Renal cortex interstitium (tissue), 15 donors: ENCODE measurements at places on chromosomes 6 and 20.

DNA sequence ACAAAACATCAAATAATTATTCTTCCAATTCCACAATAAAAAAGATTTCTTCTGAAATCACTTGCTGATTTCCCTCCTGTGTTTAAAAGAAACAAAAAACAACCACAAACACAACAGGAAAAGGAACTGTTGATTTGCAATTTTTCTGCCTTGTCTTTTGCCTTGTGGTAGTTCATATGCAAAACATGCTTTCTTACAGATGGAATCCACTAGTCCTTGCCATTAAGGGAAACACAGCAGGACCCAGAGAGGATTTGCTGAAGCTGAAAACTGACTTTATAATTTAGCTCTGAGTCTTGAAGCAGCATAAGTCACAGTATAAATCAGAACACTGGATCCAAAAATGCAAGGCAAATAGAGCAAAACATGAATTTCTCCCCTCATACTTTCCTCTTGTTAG lies 328.8 kb downstream of the PHF3 start:
- DNase-seq = no peak

GRCh38 chr6:16494793-16495192 lies 256.4 kb downstream of the GMPR start:
- DNase-seq = no peak

DNA sequence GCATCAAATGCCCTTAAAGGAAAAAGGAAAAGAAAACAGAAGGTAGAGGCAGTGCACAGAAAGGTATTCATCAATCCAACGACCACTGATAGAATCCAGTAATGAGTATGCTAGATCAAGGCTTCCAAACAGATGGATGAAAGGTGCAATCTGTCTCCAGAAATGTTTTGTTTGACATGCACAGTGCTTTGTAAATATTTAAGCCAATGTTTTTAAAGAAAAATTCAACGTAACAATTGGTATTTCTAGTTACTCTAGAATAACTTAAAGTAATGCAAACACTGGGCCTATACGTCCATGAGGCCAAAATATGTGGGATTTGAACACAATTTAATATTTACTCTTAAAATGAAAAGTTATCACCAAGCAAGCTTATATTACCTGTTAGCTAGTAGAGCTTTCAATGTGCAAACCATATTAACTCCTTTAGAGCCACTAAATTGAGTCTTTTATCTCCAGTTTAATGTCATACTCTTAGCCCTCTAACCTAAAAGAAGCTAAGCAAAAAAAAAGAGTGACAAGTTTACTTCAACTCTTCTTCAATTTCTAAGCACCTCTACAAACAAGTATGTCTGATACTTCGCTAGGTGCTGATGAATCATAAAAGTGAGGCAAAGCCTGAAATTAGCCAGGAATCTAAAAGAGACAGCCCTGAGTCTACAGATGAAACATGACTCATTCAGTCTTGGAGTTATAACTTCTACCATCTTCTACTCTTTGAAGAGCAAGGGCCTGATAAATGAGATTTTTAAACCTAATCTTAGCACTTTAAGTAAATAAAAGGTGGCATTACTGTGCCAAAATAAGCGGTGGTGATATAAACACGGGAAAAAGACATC lies 169.8 kb downstream of the PTPRK start:
- no peak for DNase-seq

DNA sequence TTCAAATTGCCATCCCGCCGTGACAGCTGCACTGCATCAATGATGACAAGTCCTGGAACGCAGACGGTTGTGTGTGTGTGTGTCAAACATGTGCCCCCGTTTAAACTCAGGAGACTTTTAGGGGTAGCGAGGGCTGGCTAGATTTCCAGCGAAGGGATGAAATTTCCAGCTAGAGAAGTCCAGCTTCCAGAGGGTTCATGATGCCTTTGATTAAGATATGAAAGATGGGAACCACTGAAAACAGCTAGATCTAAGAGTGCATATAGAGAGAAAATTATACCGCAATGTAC lies 644 bp downstream of the KIZ start:
- DNase-seq = no peak

DNA sequence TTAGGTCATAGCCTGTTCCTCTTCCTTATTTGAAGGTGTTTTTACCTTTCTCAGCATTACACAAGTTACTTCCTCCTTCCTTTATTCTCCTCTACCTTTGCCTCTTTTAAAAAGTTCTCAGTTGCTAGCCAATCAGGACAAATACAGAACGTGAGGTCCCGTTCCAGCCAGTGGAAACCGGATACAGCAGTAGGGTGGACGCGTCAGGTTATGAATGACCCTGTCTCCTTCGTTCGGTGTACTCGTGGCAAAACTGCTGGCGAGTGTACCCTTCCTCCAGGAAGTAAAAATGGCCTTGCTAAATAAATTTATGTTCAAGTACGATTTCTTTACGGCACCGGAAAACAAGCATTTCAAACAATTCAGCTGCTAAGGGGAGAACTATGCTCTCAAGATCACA lies 77.0 kb upstream of the MLN start:
- DNase-seq = no peak

DNA sequence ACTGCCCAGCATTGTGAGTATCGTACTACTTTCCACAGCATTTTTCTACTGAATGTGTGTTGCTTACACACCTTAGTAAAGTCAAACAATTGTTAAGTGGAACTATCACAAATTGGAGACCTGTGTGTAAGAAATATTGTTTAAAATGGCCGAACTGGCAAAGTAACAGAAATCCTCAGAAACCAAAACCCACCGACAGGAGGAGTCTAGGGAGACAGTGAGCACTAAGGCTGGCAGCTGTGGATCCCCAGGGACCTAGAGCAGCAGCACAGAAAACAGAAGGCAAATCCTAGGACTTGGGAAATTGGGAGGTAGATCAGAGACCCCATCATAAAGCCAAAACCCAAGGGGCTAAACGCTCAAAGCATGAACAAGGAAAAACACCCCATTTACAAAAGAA lies 69.9 kb downstream of the SESN1 start:
- no peak for DNase-seq

GRCh38 chr6:160088069-160088783 lies 33.4 kb upstream of the SLC22A1 start:
- DNase-seq = peak; percentile 18

- no peak for DNase-seq
Observed at GRCh38 chr20:40808936-40809335, 119.9 kb upstream of the MAFB start.

GRCh38 chr6:14656649-14657048 lies 539.1 kb downstream of the CD83 start:
- no peak for DNase-seq

DNA sequence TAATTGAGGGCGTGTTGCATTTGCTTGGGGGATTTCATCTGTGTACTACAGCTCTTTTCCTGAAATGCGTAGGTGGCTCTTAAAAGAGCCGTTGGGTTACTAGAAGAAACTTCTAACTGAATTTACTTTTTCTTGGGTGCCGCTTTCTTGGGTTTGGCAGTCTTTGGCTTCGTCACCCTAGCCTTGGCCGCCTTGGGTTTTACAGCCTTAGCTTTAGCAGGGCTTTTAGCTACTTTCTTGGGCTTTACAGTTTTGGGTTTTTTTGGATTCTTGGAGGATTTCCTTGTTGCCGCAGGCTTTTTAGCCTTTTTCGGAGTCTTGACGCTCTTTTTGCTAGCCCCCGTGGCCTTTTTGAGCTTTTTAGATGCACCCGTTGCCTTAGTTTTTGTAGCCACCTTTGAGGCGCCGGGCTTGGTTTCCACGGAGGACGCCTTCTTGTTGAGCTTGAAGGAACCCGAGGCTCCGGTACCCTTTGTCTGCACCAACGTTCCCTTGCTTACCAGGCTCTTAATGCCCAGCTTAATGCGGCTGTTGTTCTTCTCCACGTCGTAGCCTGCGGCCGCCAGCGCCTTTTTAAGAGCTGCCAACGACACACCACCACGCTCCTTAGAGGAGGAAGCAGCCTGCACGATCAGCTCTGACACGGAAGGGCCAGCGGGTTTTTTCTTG lies 54.5 kb downstream of the TRIM38 start:
- no peak for DNase-seq

DNA sequence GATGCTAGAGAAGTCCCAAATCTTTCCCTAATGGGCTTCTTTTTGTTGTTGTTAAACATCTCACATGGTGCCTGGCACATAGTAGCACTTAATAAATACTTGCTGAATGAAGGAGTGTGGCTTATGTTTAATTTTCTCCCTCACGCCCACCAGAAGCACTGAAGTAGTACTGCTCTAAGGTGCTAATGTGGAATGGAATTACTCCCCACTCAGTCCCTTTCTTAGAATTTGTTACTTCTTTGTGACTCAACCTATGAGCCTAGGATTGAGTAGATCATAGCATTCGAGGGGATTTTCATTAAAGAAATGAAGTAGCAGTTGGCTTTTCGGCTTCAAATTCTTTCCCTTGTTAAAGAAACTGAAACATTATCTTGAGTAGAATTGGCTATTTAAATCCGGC lies 192.8 kb downstream of the CLIC5 start:
- DNase-seq = no peak

- no peak for DNase-seq
Observed at GRCh38 chr6:31952890-31953289, 5.9 kb downstream of the NELFE start.

GRCh38 chr6:104754788-104755409 lies 104.8 kb downstream of the HACE1 start:
- no peak for DNase-seq

- DNase-seq = no peak
Observed at GRCh38 chr6:169801396-169802160, 50.2 kb downstream of the ERMARD start.

DNA sequence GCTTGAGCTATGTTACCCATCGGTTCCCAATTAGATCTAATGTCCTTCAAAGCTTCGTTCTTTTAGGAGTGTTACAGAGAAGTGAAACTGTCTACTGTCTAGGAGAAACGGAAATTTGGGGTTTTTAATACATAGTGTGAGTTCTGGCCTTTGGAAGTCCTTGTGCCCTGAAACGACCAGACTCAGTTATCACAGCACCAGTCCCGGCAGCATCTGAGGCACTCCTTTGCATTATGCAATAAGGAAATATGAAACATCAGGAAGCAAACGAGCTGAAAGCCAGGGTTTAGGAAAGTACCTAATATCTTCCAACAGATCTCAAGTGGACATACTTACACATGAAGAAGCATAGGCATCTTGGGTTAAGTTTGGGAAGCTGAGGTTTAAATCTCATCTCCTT lies 61.8 kb upstream of the ADGRF1 start:
- DNase-seq = no peak

- peak; percentile 40 for DNase-seq
Observed at GRCh38 chr6:57283911-57284455, 33.4 kb upstream of the PRIM2 start.
